ENCODE measurements at places on chromosomes 3 and 15.

- DNase-seq = no peak
Observed at GRCh38 chr3:169836078-169836941, 23.6 kb upstream of the LRRC34 start.

DNA sequence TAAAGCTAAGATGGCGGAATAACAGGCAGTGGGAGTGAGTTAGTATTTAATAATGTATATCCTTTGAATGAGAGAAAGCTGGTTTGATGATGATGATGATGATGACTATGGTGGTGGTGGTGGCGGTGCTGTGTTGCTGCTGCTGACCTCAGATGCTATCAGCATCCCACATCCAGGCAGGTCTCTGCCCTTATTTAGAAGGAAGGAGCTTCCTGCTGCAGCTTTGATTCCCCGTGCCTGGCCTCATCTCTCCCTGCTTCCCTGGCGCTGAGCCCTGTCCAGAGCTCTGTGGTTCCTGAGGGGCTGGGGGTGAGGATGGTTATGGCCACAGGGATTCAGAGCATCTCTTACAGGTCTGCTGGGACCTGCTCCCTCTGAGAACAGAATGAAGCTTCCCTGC, 73.1 kb downstream of the RAB11A start:
- DNase-seq = no peak

DNA sequence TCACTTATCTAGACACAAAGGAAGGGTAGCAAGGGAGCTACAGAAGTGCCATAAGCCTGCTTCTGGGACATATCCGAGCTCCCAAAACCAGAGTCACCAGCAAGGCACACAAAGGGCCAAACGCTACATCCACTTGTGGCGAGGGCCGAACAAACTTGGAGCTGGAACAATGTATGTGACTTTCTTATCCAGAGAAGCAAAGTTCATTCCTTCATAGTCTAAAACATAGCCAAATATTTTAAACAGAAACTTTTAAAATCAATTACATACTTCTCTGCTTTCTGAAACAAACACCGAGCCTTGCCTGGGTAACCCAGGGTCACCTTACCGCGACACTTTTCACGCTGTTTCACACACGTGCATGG, 15.9 kb downstream of the ZXDC start:
- no peak for DNase-seq

GRCh38 chr3:4745235-4745610, 234.0 kb upstream of the BHLHE40 start:
- DNase-seq = no peak

- no peak for DNase-seq
Observed at GRCh38 chr3:39671600-39671999, 137.8 kb upstream of the MYRIP start.

DNA sequence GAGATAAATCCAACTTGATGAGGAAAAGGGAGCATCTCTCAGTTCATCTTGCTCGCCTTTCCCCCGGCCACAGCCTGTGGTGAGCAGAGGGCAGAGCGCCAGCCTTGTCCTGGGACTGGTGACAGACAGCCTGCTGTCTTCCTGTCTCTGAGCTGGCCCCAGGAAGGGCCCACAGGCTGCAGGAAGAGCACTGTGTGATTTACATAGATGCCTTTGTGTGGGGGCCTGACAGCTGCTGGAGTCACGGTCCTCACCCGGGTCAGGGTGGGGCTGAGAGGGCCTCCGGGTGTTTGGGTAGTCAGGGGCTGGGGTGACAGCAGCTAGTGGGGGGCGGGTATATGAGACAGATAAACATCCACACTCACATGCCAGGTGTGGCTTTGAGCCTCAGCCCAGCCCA, 29.3 kb downstream of the PLA2G4D start:
- DNase-seq = no peak

DNA sequence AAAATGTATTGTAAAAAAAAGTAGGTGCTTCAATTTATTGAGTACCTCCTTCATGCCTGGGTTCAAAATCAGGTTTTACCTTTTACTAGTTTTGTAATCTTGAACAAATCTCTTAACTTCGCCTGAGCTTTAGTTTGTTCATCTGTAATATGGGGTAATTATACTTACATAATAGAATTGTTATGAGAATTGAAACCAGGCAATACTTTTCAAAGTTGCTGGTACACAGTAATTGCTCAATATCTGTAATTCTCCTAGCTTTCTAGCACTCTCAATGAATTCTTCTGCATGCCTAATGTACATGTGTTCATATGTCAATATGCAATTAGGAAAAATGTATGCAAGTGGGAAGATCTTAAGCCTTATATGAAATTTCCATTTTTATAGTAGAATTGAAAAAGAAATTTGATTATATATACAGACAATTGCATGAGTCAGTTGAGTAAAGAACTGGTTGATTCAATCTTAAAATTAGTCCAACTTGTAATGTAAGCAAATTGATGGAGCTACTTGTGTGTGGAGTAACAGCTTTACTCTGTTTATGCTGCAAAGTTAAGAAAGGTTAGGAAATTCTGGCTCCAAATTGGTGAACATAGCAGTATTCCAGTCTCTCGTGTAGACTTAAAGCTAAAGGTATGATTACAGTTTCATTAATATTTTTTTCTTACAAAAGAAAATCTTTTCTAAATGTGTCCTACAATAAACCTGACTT, 4.1 kb downstream of the TNFSF10 start:
- DNase-seq = no peak

GRCh38 chr15:56586206-56586605, 121.3 kb upstream of the MNS1 start:
- DNase-seq = no peak

- DNase-seq = no peak
Observed at GRCh38 chr3:50830451-50830850, 155.7 kb downstream of the DOCK3 start.

- no peak for DNase-seq
Observed at GRCh38 chr15:81253846-81254245, 57.2 kb downstream of the IL16 start.

DNA sequence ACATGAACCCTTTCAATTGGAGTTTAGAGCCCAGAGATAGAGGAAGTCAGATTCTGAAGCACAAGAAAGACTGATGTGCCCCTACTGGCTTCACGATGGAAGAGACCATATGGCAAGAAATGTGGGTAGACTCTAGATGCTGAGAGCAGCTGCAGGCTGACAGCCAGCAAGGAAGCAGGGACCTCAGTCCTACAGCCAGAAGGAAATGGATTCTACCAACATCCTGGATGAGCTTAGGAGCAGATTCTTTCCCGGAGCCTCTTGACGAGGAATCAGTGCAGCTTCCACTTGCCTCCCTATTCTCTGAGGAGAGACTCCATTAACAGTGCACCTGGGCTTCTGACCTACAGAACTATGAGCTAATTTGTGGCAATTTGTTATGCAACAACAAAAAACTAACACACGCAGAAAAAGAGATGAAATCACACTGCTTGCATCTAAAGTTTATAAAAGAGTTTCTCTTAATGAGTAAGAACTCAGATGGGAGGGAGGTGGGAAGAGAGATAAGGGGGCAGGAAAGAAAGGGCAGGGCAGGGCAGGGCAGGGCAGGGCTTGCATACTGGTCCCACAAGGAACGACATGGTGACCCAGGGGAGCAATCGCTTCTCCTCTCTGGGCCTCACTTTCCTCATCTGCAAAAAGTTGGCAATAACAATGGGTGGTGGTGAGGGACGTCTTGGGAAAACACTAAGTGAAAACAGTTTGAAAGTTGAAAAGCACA, 440.9 kb downstream of the FOXP1 start:
- DNase-seq = no peak

DNA sequence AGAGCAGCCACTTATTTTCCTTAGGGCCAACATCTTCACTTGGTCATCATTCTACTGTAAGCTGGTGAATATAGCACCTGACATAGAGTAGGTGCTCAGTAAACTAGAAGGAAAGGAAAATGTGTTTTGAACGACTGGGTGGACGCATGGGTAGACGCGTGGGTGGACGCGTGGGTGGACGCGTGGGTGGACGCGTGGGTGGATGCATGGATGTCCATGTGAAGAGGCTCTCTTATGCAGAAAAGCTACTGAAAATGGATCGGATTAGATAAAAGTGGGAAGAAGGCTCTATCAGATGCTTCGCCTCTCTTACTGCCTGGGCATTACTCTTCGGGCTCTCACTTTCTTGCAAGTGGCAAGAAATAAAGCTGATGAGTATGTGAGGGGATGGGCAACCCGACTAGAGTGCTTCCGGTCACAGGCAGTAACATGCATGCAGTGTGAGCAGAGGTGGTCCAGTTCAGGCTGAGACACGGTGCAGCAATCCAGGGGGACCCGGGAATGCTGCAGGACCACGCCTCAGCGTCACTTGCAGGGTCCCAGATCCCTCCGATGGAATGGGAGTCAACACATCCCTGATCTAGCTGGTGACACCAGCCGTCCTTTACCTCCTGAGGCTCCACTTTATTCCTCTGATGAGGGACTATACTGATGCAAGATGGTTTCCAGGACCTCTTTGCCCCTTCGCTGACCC, 138.0 kb upstream of the MEF2A start:
- no peak for DNase-seq

- DNase-seq = no peak
Observed at GRCh38 chr3:31546162-31546561, 13.4 kb downstream of the STT3B start.

DNA sequence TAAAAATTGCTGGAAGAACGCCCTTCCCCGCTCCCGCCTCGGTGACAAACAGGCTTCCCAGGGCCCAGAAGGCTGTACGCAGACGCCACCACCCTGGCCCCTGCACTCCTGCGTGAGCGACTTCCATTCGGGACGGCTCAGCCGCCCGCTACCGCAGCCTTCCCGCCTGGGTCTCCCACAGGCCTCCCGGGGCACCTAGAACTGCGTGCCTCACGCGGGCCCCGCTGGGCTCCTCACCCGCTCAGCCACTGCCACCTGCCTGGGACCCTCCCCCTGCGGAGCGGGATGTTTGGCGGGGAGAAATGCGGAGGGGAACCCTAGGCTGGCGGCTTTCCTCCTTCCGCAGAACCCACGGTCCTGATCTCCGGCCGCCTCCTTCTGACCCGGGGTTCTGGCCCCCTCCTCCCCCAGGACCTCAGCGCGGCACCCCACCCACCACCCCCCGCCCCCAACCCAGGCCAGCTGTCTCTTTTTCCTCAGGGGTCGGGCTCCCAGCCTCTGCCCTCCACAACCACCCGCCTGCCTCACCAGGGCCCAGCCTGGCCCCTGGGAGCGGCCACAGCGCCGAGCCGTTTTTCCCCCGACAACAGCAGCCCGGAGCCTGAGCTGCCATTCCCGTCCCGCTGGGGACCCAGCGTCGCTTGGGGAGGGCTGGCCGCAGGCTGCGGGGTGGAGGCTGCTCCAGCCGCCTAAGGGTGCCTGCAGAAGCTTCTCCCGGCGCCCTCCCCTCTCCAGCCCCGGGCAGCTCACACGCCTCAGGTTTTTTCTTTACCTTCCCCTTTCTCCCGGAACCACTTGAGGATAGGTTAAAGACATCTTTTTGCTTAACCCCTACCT, 27.6 kb upstream of the RAB7A start:
- no peak for DNase-seq

DNA sequence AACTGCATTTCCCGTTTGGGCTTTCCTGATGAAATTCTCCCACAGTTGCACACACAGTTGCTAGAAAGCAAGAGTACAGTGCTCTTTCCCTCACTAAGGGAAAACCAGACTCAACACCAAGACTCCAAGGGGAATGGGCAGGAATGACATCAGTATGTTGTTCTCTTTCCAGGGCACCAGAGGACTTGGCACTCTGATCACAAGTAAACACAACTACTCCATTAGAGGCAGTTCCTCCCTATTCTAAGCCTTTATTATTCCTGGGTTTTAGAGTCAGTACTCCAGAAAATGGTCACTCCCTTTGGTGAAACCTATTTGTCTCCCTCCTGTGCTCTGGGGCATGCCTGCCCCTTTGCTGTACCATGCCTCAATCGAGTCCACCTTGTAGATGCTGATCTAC, 52.3 kb upstream of the VGLL4 start:
- DNase-seq = no peak

GRCh38 chr3:14210290-14210688, 31.7 kb downstream of the LSM3 start:
- DNase-seq = no peak

DNA sequence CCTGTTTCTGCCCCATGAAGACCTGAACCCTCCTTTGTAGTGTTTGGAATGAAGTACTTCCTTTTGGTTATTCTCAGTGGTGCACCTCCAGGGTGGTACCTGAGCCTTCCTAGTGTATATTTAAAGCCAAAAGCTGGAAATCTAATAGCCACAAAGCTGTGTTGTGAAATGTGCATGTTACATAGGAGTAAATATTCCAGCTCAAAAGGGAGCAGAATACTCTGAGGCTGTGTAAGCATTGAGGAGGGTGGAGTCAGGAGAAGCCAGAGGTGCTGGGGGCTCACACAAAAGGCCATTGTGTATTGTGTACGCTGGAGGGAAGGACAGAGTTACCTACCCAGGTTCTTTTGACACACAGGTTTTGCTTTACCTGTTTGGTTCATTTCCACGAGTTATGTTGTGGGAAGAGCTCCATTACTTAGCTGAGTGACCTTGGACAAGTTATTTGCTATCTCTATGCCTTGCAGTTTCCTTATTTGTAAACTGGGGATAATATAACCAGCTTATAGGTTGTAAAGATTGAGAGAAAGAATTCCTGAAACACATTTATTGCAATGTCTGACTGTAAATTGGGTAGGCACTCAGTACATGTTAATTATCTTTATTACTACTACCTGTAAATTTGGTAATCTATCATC, 24.7 kb downstream of the GPR171 start:
- no peak for DNase-seq

GRCh38 chr3:94912656-94913055, 849.8 kb downstream of the NSUN3 start:
- DNase-seq = no peak

DNA sequence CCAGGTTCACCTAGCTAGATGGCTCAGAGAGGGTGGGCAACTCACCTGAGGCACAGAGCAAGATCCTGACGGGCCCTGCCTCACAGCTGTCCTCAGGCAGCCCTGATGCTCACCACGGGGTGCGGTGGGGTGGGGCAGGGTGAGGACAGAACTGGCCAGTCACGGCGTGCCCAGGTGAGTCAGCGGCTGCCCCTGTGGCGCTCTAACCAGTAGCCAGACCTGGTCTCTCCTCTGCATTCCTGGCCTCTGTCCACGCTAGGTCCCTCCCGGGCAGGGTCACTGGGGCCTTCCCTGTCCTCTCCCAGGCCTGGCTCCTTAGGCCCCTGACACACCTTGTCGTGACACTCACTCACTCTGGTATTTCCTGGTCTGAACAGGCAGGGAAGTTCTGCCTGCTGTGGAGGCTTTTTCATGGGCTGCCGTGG, 901 bp downstream of the ALS2CL start:
- DNase-seq = no peak

GRCh38 chr15:88020806-88021205, 235.7 kb downstream of the NTRK3 start:
- no peak for DNase-seq

- no peak for DNase-seq
Observed at GRCh38 chr3:126067959-126068358, 16.0 kb downstream of the SLC41A3 start.

DNA sequence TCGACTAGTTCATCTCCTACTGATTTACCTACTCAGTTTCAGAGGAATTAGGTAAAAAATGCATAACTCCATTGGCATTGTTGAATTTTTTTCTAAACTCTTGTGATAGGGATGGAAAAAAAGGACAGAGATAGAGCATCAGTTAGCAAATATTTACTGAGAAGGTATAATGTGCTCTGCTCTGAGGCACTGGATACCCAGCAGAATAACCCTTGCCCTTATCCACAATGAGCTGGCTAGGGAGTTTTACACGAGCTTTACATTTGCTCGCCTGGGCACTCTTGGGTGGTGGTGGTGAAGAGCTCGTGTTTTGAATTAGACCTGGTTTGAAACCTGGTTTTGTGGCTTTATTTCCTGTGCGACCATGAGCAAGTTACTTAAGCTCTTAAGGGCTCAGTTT, 149.6 kb downstream of the RORA start:
- no peak for DNase-seq
